ENCODE measurements at places on chromosomes 13 and 19. TPM values are rescaled to one million over a fixed set of nuclear protein-coding genes. Genes with fewer than 3 reads are reported as not detected.

Gene CATSPERD
- not detected for total RNA-seq

Gene BORA
- 6.5 TPM for total RNA-seq

Gene ZNF792
- total RNA-seq: 5.1 TPM

Gene PSG4
- 0.30 TPM for total RNA-seq

Gene PLEKHF1
- total RNA-seq: 7.3 TPM

Measured in smooth muscle cell of the umbilical artery (primary cell).